AG04449 (cell line): ENCODE measurements at places on chromosomes 11 and 22.

DNA sequence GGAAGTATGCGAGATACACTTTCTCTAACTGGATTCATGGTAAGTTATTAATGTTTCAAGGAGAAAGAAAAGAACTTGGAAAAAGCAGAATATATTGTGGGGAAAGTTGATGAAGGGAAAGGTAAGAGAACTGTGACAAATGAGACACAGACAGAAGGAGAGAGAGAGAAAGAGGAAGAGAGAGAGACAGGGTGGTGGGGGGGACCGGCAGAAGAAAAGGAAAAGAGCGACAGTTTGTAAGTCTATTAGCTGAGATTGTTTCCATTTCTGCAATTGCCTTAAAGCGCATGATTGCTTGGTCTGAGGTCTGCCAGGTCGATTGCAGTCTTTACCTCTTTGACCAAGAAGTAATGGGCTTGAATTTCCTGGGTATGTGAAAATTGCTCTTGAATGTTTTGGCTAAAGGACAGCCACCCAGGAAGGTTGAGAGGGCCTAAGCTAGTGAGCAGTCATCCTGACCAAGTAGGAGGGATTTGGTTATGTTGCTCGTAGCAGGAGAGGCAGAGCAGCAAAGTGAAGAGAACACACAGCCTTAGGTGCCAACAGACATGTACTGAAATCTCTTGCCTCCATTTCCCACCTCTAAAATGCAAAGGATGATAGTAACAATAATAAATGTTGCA, 23.6 kb upstream of the TMA7B start:
- DNase-seq = no peak

- no peak for DNase-seq
These were observed 20.8 kb downstream of the POU2AF1 start for GRCh38 chr11:111358038-111359001.

- no peak for DNase-seq
These were observed 2.8 kb downstream of the POLR3H start for GRCh38 chr22:41541484-41541883.

DNA sequence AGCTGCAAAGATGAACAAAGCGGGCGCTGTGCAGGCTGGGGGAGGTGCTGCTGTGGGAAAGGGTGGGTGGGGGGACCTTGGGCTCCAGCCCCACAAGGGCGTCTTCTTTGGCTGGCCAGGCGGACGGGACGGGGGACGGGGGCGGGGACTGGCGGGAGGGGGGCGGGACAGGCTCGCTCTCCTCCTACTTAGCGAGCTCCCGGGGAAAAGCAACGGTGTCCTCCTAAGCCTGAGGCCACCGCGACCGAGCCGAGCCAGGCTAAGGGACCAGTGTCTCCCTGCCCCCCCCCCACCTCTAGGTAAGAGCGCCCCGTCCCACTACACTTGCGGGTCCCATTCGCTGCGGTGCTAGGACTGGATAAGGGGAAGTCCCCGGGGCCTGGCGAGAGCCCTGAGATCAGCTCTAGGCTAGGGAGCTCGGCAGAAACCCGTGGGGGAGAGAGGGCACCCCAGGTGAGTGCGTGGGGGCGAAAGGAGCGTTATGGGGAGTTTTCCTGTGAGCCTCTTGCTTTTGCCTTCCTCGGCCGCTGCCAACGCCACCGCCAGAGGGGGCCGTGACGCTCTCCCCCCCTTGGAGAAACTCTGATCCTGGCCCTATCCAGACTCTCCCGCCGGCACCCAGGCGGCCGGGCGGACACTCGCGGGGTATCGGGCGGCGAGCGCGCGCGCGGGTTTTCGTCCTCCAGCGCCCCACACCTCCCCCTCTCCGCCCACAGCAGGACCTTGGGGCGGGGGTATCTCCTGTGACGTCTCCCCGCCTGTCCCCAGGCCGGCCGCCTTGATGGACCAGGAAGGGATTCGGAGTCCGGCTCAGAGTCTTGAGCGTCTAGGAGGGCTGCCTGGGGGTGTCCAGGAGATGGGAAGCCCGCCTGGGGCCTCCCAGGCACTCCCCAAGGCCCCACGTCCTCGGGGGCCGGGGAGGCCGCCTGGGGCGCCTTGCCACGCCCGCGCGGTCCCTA, at the start of gene PHLDB1:
PHLDB1 (plus strand) TSS at position 215 of the 959 bp plus-strand sequence. CDS start 6,222 bp downstream, outside the sequence.
- DNase-seq = no peak

- no peak for DNase-seq
These were observed 79.5 kb downstream of the GAB2 start for GRCh38 chr11:78338138-78338537.

DNA sequence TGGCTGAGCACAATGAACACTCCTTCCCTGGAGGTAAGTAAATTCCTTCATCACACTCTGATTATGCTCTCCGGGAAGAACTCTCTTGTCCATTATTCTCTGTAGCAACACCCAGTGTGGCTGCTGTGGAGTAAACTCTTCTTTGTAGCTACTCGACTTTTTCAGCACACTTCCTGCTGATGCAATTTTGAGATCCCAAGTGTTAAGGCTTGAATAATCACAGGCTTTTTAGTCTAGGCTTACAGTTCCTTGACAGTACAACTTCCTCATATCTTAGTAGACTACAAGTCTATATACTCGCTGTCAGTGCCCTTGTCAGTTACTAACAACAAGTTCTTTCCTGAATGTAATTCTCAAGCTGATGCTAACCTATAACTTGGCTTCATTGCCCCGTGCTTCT, 301.8 kb upstream of the API5 start:
- no peak for DNase-seq
